ENCODE measurements at places on chromosomes 3 and 15.

DNA sequence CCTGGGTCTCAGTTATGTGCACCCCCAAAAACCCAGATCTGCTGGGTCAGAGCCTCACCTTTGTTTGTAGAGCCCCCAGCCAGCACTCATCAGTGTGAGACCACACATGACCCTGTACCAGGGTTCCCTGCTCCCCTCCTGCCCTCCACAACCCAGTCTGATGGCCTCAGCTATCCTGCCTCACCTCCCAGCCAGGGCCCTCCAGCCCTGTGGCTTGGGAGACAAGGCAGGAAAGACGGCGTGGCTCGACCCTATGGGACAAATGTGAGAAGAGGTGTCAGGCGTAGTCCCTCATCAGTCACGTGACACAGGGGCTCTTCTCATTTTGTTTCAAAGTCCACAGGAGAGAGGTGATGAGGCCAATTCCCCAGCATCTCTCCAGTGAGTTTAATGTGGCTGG, 28.3 kb upstream of the PRR23E start:
- DNase-seq = no peak

DNA sequence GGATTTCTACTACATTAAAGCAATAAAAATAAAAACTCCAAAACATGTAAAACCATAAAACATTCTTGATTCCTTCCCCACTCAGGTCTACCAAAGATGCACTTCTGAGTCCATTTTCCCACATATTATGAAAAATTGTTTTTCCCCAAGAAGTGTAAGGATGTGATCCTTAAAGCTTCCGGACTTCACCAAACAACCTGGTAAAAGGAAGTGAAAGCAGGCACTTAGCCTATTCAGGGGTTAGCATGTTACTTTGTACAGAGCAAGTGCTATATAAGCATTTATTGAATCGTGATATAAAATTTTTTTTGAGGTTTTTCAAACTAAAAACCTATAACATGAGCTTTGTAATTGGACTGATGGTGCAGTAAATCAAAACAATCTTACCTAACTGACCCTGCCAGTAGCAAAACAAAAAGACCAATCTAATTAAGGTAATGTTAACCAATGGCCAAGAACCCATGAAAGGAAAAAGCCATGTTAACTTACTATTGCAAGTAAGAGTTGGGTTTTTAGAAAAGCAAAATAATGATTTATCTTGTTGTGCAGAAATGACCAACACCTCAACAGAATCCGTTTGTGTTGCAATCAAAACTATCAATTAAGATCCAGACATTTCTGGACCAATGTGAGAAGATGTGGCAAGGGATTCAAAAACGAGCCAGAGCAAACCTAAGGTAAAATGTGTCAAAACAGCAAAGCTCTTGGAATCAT, 1.8 kb downstream of the SETD2 start:
- no peak for DNase-seq

- DNase-seq = no peak
Measured at GRCh38 chr3:127197300-127198189, 4.6 kb downstream of the PRR23E start.

GRCh38 chr15:39539973-39540558, 40.8 kb upstream of the THBS1 start:
- no peak for DNase-seq

DNA sequence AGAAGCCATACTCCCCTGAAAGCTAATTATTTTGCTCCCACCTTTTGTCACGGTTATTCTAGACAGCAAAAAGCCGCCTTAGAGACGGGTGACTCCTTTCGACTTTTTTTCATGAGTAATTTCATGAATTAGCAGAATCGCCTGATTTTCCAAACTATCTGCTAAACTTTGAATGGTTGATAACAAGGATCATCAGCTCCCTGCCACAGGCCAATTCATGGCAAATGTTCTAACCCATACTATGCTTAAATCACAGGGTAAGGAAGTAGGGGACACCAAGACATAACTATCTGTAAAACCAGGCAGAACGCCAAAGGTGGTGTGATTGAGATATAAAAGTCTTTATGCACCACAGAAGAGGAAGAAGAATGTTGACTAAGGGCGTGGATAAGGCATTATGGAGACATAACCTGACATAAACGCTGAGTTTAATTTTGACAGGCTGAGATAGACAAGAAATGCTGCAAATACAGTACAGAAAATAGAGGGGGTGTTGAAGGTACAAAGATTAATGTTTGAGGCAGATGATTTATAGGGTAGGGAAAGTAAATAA, 891 bp upstream of the DMXL2 start:
- no peak for DNase-seq

DNA sequence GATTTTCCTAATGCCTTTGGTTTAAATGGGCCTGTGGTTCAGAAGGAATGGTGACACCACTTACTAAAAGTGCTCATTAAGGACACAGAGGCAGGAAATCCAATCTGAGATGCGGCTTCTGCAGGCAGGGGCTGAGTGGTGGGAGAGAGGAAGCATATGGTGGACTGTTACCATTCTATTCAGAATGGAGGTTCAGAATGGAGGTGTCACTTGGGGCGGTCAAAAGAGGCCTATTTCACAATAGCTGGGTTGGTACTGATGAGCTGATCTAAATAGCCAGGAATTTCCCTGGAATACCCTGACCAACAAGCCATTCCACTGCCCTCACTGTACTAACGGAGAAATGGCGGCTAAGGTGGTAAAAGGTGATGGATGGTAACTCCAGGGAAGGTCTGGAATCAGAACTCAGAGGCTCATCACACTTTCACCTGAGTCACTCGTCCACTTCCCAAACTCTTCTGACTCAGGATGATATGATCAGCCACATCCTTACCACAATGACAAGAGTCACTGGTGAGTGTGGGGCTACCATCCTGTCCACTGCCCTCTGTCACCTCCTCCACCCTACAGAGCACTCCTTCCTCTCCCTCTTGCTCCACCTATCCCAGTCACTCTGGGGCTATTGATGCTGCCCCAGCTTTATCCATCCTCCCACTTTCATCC, 15.7 kb downstream of the RFT1 start:
- DNase-seq = no peak

- DNase-seq = no peak
Measured at GRCh38 chr3:51967384-51968169, at the start of gene PCBP4. TSS of gene PCBP4 (minus strand) at chr3:51967454. CDS start at chr3:51961240, 6,214 bp downstream.

GRCh38 chr15:55884223-55884622, 109.2 kb downstream of the NEDD4 start:
- no peak for DNase-seq

GRCh38 chr15:99979371-99979770, 246.1 kb upstream of the LYSMD4 start:
- no peak for DNase-seq

DNA sequence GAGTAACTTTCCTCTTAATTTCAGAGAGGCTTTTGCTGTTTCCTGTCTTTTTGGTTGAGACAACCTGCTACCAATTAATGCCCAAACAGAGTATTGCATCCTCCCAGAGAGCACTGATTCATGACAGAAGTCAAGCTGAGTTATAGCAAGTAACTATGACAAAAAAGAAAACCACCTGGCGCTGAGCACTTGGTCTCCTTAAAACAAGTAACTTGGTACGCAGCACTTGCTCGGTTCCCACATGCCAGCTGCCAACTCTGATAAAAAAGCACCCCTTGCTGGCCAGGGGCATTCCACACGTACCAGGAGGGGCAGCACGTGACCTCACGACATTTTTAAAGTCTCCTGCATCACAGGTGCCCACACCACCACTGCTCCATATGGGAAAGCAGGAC, 13.5 kb upstream of the MYO5C start:
- DNase-seq = no peak

GRCh38 chr3:30222441-30222840, 384.0 kb upstream of the TGFBR2 start:
- DNase-seq = no peak

- DNase-seq = no peak
Measured at GRCh38 chr3:9441501-9442221, 44.2 kb downstream of the SETD5 start.

- DNase-seq = no peak
Measured at GRCh38 chr15:31221936-31222515, 104.6 kb upstream of the KLF13 start.

DNA sequence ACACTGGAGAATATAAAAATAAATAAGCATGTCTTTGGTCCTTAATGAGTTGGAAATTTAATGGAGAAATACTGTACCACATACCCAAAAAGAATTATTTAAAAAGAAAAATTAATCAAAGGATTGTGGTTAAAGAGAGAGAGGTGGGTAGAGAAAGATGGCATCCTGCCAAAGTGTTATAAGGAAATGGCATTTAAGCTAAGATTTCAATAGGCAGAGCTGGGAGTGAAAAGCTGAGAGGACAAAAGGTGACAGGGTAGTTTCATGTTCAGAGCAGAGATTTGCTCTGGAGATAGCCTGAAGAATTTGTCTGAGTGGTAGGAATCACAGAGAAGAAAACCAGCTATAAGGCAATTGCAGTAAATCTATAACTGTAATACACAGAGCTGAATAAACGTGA, 181.0 kb downstream of the SI start:
- no peak for DNase-seq

GRCh38 chr3:52388933-52389332, 56.0 kb downstream of the SEMA3G start:
- DNase-seq = no peak

DNA sequence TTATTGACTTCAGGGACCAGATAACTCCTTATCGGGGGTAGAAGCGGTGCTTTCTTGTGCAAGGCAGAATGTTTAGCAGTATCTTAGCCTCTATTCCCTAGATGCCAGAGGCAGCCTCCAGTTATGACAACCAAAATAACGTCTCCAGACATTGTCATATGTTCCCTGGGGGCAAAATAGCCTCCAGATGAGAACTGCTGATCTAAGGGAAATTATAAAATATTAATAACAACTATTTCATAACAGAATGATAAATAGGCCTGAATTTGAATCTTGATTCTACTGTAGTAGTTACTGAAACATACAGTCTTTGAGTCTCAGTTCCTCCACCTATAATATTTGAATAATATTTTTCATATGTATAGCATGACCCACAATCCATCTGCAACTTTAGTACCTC, 1431.3 kb downstream of the ZPLD1 start:
- DNase-seq = no peak

GRCh38 chr3:106850437-106850836, 526.8 kb upstream of the CCDC54 start:
- DNase-seq = no peak

DNA sequence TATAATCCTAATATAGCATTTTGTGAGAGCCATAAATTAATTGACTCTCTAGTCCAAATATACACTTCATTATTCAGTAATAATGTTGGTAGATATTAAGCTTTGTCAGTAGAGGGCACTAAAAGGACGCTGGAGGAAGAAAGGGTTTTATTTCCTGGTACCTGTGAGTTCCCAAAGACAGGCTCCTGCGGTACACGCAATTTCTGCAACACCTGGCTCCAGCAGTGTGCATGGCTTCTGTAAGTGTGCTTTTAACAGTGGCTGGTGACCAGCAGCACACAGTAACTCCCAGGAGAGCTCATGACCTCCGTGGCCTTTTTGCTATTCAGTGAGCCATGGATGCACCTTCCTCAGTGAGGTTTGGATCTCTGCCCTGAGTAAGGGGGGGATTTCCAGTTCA, 338.3 kb upstream of the ZNF385D start:
- DNase-seq = no peak

DNA sequence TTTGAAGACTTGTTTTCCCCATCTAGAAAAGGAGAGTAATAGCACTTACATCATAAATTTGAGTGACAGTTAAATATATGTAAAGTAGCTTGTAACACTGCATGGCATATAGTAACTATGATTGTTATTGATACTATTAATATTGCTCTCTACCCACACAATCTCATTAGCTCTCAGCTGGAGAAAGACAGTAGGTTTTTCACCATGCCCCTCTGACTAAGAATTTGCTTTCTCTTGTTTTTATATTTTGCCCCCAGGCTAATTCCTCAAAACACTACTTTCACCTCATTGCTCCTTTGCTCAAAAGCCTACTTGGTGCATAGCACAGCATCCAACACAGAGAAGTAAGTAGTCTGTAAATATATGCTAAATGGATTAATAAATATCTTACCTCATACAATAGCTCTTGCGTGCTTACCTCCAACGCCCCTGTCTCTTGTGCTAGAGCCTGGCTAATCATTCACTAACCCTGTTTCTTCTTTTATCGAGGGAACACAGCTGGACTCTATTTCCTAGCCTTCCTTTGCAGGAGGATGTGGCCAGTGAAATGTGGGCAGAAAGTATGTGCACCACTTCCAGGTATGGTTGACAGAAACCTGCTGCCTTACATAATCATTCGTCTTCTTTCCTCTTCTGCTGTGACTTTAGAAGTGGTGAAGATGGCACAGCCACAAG, 190.0 kb downstream of the PLCH1 start:
- DNase-seq = no peak

DNA sequence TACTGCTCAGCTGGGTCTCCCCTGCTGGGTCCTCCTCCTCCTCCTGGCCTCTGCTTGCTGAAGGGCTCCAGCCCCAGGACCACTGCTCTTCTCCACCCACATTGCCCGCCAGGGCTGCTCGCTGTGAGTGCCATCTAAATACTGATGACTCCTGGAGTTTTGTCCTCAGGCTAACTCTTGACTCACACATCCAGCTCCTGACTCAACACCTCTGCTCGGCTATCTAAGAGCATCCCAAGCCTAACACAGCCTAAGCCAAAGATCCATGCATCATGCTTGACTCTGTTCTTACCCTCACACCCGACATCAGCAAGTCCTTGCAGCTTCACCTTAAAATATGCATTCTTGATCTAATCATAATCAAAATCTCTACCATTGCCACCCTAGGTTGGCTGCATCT, 260.2 kb downstream of the KLF13 start:
- DNase-seq = no peak

DNA sequence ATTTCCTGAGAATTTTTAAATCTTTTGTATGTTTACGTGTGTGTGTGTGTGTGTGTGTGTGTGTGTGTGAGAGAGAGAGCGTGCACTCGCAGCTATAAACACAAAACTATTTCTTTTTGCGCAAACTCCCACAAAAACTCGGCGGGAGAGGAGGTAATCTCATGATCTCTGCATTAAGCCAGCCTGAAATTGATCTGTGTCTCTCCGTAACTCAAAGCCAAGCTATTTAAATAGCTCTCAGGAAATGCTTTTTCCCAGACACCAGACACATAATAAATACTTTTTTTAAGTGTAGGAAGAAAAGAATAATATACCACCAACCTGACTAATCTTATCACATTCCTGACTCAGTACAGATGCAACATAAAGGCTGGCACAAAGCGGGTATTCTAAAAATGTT, 226.8 kb downstream of the MAGI1 start:
- no peak for DNase-seq

GRCh38 chr3:53525765-53526703, 31.6 kb downstream of the CACNA1D start:
- no peak for DNase-seq

DNA sequence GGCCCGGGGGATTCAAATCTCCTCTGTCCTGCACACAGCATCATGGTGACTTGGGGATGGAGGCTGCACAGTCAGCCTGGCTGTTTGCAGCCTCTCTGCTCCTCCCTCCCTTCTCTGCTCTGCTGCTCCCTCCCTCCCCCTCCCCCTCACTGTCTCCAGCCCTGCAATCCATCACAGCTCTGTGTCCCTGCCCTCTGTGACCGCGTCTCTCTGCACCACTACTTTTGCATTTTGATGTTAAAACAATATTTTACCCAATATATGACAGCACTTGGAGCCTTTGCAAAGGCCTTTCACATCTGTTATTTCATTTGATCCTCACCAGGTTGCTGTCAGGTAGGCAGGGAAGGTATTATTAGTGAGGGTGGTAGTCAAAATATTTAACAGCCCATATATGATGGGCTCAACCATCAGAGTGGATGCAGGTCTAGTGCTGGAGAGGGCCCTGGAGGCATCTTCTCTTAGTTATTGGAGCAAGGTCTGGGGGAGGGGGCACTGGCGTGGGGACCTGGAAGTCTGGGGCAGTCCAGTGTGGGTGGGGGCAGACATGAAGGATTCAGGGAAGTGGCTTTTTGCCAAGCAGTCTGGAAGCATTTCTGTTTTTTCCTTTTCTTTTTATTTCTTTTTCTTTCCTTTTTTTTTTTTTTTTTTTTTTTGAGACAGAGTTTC, 16.3 kb upstream of the VPS8 start:
- no peak for DNase-seq
